ENCODE measurements at places on chromosomes 6 and 20.

DNA sequence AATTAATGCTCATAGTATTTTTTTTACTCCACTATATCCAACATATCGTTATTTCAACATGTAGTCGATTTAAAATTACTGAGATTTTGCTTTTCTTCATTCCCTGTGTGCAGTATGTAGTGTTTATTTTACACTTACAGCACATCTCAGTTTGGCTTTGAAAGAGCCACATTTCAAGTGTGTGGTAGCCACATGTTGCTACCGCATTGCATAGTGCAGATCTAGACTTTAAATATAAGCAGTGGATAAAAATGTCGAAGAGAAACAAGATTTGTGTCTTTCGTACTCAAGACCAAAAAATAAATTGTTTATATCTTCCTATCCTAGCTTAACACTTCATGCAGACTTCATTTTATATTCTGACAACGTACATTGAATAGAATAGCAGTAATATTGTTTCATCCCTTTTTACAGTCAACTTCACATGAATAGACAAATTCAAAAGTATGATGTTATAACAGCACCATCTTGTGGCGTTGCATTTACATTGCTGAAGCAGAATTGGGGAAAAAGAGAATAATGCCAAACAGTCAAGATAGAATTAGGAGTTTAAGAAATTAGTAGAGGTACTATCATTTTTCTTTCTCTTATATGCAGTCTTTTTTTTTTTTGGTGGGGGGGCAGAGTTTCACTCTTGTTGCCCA is 29.9 kb downstream of the FBXO5 start:
- DNase-seq = no peak

DNA sequence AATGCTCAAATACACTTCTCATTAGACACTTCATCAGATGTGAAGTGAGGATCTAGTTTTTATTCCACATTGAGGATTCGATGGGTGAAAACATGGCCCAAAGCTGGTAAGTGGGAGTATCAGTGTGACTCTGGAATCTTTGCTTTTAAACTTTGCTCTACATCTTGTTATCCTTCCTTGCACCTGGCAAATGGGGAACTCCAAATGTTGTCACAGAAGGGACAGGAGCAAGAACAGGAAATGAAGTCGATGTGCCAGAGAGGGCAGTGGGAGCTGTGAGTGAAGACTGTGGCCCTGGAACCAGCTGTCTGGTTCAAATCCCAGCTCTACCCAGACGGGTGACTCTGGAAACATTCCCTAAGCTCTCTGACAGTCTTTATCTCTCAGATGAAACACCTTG is 86.7 kb upstream of the AGPAT4 start:
- DNase-seq = no peak

GRCh38 chr20:36950414-36951197 is 902 bp downstream of the SAMHD1 start:
- no peak for DNase-seq

DNA sequence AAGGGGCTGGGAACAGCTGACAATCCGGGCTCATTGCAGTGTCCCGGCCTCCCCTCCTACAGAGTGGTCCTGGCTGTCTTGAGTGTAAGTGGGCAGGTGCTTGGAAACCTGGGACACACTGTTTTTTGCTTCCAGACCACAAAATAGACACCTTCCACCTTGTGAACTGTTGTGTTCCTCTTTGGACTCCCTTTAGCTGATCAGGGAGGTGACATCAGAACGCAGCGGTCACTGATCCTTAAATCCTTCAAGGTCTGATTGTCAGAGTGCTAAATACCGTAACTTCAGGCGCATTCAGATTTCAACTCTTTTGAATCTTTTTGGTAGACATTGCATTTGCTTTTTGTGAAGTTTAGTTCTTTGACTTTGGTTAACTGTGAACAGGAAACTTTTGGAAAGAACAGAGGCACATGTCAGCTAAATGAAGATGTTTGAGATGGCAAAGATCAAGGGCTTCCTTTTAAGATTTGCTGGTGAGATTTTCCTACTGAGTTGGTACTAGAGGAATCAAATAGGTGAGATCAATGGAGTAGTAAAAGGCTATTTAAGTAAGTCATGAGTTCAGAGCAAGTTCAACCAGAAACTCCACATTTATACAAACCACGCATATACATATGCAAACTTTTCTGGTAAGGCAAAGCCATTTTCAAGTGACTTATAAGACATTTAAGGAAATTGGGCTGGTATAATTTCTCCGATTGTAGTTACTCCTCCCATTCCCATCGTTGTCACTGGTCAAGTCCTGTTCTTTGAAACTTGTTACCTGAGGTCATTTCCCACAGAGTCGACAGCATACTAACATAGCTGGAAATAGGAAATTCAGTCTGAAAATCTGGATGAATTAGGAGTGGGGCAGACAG is 6.3 kb downstream of the PPP1R3G start:
- DNase-seq = no peak

DNA sequence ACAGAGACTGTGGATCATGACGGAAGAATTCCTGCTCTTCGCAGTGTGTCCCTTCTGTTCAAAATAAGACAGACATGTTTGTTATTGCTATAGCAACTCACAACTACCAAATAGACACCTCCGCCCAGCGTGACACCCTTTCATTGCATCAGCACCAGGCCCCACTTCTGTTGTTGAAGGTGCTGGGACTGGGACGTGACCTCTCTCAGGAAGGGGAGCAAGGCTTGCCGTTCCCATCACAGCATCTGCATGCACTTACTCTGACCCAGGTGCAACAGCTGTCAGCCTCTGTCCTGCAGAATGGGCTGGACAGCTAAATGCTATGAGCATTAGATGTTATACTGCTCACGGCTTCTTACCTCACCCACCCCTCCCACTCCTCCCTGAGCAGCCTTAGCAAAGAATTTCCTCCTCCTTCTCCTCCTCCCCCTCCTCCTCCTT is 94.1 kb downstream of the DACT2 start:
- DNase-seq = no peak

- DNase-seq = no peak
These were observed 131.3 kb upstream of the GMDS start for GRCh38 chr6:2376429-2377355.

Data from activated T-helper 1 cell treated with Interleukin-2 at 50 U/mL for 16 hours (primary cell).